ENCODE measurements at places on chromosomes 5 and 9.

DNA sequence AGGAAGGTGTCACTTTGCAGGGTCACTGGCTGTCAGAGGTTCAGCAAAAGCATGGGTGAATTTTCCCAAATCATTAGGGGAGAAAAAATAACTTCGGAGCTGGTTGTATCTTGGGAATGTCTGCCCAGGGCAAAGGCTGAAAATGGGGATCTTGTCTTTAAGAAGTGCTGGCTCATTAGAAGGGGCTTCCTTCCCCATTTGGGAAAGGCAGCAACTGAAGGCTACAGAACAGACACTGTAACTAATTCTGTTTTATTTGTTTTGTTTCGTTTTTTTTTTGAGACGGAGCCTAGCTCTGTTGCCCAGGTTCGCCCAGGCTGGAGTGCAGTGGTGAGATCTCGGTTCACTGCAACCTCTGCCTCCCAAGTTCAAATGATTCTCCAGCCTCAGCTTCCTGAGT, 70.3 kb upstream of the PCA3 start:
- DNase-seq: no peak

DNA sequence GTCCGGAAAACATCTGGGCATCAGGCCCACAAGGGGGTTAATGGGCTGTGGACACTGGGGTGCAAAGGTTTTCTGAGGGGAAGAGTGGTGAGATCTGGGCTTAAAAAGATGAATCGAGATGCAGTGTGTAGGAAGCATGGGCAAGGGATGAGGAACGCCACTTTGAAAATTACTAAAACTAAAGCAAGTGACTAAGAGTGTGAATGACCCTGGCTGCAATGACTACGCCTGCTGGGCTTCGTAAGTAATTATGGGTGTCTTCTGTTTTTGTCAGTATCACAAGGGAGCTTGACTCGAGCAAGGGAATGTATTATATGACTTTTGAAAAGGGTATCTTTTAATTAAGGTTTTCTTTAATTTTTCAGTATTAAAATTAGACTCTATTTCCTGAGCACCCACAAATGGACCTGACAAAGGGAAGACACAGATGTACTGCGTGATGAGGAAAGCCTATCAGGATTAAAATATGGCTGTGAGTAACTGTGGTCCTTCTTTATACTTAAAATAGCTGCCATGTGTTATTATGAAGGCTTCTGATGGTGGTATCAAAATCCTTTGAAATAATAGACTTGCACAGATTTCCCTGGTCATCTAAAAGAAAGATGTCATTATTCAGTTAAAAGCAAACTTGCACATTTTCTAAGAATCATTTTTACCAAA, 4.2 kb downstream of the CTXN3 start:
- no peak for DNase-seq

DNA sequence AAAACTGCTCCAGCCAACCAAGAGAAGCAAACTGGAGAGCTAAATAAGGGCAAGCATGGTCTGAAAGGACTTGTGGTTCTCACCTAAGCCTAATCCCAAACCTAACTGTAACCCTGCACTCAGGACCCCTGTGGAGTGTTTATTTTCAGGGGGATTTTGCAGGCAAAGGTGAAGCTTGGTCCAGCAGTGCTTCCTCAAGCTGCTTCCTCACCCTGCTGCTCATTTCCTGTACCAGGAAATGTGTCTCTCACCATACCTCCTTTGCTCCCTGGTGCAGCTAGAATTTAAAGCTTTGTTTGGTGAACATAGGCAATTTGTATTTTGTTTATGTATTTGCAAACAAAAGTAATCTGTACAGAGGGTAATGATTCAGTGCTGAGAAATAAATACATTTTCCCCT, 50.2 kb downstream of the CARTPT start:
- DNase-seq: no peak

DNA sequence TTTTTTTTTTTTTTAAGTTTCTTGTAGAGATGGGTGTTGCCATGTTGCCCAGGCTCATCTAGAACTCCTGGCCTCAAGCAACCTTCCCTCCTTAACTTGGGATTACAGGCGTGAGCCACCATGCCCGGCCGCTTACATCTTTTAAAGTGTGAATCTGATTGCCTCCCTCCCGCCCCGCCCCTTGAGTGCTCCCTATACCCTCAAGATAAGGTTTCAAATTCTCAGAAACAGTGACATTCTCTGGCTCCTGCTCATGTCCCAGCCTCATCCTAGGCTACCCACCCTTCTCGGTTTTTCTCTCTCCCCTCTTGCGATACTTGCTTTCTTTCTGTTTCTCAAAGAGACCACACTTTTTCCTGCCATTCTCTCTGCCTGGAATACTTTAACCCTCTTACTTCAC, 12.4 kb downstream of the MORN5 start:
- no peak for DNase-seq

- DNase-seq: no peak
Measured at GRCh38 chr5:135218790-135219568, 180.1 kb downstream of the MACROH2A1 start.

DNA sequence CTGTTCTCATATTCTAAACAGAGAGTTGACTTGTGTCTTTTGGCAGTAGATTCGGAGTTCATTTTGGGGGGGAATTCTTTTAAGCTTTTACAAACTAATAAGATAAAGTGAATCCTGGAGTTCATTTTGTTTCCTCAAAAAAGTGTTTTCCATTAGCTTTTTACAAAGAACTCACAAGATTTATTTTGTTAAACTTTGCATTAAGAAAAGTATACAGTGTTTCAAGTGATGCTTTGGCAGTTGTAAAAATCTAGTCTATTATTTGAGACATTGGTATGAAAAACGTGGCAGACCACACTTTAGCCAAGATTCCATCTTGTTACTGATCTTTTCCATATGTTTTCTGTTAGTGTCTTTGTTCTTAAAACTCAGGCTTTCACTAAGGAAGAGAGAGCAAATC, 1.2 kb upstream of the OMD start:
- DNase-seq: no peak

GRCh38 chr5:126613941-126614592, 13.3 kb downstream of the PHAX start:
- no peak for DNase-seq

DNA sequence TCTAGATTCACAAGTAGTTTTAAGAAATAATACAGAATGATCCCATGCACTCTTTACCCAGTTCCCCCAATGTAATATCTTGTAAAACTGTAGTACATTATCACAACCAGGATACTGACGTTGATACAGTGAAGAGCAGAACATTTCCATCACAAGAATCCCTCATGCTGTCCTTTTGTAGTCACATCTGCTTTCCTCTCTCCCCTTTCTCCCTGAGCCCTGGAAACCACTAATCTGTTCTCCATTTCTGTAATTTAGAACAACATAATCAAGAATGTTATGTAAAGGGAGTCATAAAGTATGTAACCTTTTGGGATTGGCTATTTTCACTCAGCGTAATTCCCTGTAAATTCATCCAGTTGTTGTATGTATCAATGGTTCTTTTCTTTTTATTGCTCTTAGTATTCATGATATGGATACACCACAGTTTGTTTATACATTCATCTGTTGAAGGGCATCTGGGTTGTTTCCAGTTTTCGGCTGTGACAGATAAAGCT, 61.1 kb downstream of the ERCC6L2 start:
- DNase-seq: no peak

GRCh38 chr5:128038643-128039042, 44.9 kb upstream of the SLC12A2 start:
- DNase-seq: no peak

DNA sequence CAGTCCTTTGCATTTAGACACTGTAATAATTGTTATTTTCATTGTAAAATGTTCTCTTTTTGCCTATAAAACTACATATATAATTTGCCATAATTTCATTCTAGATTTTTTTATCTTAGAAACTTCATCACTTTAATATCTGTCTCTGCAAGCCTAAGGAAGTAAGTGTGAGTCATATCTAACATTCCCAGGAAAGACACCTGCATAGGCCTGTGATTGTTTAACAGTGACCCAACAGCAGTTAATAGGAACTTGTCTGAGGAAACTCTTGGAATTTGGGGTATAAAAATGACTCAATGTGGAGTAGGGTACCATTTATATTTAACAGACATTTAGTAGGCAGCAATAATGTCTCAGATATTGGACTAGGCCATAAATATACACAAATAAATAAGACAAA, 229.2 kb upstream of the FAM174A start:
- no peak for DNase-seq

- no peak for DNase-seq
Measured at GRCh38 chr5:141543053-141543452, 54.2 kb downstream of the PCDHGC5 start.

GRCh38 chr9:134936346-134937163, 18.8 kb upstream of the FCN1 start:
- peak; percentile 77 for DNase-seq

GRCh38 chr5:66169534-66169933, 25.4 kb downstream of the SREK1 start:
- DNase-seq: peak; percentile 48

DNA sequence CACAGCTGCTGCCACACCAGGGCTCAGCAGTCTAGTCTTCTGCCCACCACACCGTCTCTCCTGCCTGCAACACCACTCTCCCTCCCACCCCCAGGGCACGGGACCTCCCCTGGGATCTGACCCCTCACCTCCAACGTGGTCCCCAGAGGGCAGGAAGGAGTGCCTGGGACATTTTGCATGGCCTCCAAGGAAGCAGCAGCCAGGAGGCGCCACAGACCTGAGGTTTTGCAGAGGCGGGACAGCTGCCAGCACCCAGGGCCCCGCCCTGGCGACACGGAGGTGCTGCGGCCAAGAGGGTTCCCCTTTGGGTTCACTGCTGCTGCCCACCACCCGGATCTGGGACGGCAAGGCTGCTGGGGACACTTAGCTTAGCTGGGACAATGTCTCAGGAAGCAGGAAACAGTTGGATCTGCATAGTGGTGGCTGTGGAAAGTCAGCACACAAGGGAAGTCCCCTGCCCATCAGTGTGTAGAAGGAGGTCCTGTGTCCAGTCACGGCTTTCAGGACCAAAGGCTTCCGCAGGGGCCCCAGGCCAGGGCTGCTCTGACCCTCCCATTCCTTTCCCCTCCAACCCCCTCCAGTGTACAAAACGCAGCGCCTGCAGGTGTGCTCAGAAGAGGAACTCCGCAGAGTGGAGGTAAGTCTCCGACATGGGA, 13.8 kb downstream of the PROP1 start:
- DNase-seq: peak; percentile 29

- no peak for DNase-seq
Measured at GRCh38 chr9:24045150-24045549, 219.1 kb upstream of the ELAVL2 start.

GRCh38 chr5:10424124-10424731, 17.5 kb upstream of the ROPN1L start:
- peak; percentile 53 for DNase-seq

DNA sequence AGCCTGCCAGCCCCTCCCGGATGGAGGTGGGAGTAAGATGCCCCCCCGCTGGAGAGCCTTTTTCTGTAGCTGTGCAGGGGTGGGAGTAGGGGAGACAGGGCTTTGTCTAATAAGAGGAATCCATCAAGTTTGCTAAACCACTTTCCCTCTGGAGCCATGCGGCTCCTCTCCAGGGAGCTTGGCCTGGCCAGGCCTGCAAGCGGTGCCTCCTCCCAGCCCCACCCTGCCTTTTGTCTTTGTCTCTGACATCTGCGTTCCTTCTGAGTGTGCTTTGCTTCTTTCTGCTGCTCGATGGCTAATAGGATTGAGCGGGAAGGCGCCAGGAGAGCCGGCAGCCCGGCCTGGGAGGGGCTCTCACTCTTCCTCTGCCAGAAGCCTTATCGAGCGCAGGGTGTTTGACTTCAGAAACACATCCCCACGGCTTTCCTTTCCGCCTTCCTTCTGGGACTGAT, 26.7 kb upstream of the FCN1 start:
- no peak for DNase-seq

- no peak for DNase-seq
Measured at GRCh38 chr5:59519338-59519737, 374.2 kb downstream of the PDE4D start.

DNA sequence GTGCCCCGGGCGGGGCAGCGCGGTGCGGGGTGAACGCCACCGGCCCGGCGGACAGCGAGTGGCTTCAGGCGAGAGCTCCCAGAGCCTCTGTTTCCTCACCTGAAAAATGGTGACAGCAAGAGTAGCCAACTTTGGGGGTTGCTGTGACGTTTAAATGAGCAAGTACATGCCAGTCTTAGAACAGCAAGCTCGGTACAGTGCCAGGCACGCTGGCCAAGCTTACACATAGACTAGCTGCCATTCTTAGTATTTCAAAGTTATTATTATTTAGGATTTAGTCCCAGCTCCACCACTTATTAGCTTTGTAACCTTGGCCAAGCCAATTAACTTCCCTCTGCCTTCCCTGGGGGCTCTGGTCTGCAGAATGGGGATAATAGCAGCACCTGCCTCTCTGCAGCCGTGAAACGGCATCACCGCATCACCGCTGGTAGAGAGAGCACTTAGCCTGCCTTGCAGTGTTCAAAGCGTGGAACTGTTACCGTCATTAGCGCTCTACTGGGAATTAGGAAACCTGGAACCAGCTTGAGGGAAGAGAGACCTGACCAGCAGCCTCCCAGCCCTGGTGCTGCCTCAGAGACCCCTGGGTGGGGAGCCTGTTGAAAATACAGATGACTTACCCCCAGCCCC, at the start of gene C9orf50:
C9orf50 (minus strand) TSS at position 433 of the 627 bp plus-strand sequence. CDS start 527 bp downstream, outside the sequence.
- DNase-seq: peak; percentile 39

DNA sequence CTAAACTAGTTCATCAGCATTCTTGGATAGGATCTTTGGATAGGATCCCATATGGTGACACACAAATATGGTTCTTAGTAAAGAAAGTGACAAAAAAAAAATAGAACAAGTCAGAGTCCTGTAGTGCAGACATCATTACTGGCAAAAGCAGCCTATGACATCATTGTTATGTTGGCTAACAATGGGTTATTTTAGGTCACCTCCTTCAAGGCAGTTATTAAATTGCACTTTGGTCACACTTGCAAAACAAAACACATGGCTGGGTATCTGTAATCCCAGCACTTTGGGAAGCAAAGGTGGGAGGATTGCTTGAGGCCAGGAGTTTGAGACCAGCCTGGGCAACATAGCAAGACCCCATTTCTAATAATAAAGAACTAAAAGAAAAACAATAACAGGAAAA, 185.9 kb downstream of the KIAA0825 start:
- no peak for DNase-seq

- no peak for DNase-seq
Measured at GRCh38 chr9:133691626-133692363, 46.4 kb downstream of the SARDH start.

DNA sequence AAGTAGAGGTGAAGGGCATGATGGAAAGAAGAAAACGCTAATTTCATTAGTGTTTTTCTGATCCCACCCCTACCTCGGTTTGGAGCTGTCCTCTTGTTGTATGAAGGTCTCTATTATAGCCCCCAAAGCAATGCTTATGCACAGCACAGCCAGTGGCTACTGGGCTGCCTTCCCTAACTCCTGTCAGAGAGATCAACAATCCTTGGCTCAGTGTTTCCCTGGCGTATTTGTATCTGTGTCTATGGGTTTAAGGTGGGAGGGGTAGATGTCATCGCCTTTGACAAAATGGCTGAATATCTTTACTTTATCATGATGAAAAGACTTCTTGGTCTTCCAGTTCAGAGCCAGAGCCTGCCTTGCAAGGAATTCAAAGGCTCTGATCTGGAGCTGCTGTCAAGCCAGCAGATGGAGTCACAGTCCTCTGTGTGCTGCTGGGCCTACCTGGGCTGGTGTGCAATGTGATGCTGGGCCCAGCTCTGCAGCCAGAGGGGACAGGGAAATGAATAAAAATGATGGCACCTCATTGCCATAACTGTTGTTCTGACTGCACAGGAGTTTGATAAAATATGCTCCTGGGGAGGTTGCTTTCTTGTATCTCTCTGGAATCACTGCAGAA, 20.1 kb upstream of the HSPA9 start:
- no peak for DNase-seq

GRCh38 chr9:119500072-119500771, 131.0 kb upstream of the BRINP1 start:
- DNase-seq: no peak
